Adrenal gland (tissue), 19 donors: ENCODE measurements at places on chromosomes 2 and 18. TPM values are rescaled to one million over a fixed set of nuclear protein-coding genes. Genes with fewer than 3 reads are reported as not detected.

UGT1A5 gene
- not detected for total RNA-seq

- H3K36me3 ChIP-seq = no peaks in the 10 kb centered on the region
- no peak for DNase-seq
- H3K4me1 ChIP-seq = no peaks in the 10 kb centered on the region
These were observed 176.1 kb downstream of the SH3BP4 start for GRCh38 chr2:235127931-235128330.

PMAIP1 gene
- 0.58 TPM for total RNA-seq

DNA sequence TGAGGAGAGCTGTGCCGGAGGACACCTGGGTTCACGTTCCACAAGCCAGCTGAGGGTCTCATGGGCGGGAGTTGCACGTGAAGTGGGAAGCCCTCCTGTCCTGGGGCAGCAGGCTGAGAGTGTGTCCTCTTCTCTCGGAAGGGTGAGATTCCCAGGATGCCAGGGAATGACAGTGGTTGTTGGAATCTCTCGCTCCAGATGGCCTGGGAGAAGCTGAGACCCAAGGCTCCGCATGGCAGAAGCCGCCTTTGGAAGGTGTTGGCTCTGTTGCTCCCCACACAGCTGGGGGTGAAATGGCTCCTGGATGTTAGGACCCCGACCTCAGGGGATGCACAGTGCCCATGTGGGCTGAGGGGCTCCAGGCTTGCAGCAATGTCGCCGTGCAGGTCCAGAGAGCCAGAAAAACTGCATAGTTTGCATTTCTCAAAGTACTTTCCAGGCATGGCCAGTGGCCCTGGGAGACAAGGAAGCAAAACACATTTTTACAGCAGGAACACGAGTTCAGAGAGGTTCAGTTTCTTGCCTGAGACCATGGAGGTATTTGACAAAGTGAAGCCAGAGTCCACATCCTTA is 153.4 kb downstream of the TMEM18 start:
- H3K36me3 ChIP-seq = no peaks in the 10 kb centered on the region
- no peaks in the 10 kb centered on the region for H3K27me3 ChIP-seq
- no peak overlapping the region for H3K27ac ChIP-seq
- H3K4me1 ChIP-seq = no peaks in the 10 kb centered on the region
- no peak for DNase-seq

LRATD1 gene
- total RNA-seq = 2.3 TPM

MAP3K19 gene
- total RNA-seq = not detected

- H3K36me3 ChIP-seq = no peaks in the 10 kb centered on the region
- peaks cover 5% of the 10 kb centered on the region for H3K4me1 ChIP-seq
- H3K4me3 ChIP-seq = no peak overlapping the region
- no peak overlapping the region for H3K27ac ChIP-seq
These were observed 3.0 kb downstream of the DHRS9 start for GRCh38 chr2:169072163-169072925.
